ENCODE measurements at places on chromosomes 11 and 22. TPM values are rescaled to one million over a fixed set of nuclear protein-coding genes. Genes with fewer than 3 reads are reported as not detected.

LRRC56 gene
- 0.75 TPM for total RNA-seq

MUC5AC gene
- not detected for total RNA-seq

CD59 gene
- total RNA-seq = 597 TPM

MMP13 gene
- not detected for total RNA-seq

C22orf42 gene
- total RNA-seq = not detected

OR5A1 gene
- not detected for total RNA-seq

SHANK3 gene
- total RNA-seq = 1.9 TPM

SYCE3 gene
- total RNA-seq = 1.2 TPM

OR51V1 gene
- not detected for total RNA-seq

DNA sequence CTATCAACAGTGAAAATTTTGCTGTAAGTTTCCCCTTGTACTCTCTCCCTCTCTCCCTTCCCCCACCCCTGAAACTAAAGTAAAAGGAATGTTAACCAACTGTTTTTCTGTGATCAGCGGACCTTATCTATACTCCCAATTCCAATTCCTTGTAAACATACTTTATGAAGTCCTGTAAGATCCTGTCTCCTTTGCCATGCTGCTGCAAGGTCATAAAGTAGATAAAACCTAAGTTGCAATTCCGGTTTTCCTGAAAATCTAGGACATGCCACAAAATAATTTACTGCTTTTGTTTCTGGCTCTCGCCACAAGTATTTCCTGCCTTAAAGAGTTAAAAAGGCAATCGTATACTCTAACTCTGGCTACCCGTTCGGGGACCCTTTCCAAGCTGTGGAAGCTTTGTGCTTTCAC is 1469.0 kb downstream of the LRRC4C start:
- peaks cover 5% of the 10 kb centered on the region for H3K4me1 ChIP-seq
- no peaks in the 10 kb centered on the region for H3K27me3 ChIP-seq

DNA sequence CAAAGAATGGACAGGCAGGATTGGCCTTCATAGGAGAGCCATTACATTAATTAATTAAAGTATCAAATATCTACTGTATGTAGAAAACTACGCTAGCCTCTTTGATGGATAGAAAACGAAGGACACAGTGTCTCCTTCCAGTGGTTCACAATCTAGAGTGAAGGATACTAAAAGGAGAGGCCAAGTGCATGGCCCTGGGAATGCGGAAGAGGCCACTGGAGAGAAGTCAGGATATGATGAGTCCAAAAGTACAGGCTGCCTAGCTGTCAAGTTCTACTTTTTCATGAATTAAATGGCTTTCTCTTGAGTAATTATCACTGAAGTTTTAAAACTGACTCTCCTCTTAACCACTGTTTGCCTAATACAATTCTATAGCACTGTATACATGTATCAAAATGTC is 41.9 kb downstream of the ATG16L2 start:
- H3K4me1 ChIP-seq = peaks cover 6% of the 10 kb centered on the region
- H3K4me3 ChIP-seq = no peak overlapping the region
- peaks cover 11% of the 10 kb centered on the region for H3K36me3 ChIP-seq
- H3K27ac ChIP-seq = no peak overlapping the region
- no peaks in the 10 kb centered on the region for H3K27me3 ChIP-seq

- H3K4me1 ChIP-seq = no peaks in the 10 kb centered on the region
- no peak for DNase-seq
- peaks cover 30% of the 10 kb centered on the region for H3K27me3 ChIP-seq
- no peak overlapping the region for H3K4me3 ChIP-seq
These were observed 11.1 kb downstream of the OR5A2 start for GRCh38 chr11:59415111-59415510.

DNA sequence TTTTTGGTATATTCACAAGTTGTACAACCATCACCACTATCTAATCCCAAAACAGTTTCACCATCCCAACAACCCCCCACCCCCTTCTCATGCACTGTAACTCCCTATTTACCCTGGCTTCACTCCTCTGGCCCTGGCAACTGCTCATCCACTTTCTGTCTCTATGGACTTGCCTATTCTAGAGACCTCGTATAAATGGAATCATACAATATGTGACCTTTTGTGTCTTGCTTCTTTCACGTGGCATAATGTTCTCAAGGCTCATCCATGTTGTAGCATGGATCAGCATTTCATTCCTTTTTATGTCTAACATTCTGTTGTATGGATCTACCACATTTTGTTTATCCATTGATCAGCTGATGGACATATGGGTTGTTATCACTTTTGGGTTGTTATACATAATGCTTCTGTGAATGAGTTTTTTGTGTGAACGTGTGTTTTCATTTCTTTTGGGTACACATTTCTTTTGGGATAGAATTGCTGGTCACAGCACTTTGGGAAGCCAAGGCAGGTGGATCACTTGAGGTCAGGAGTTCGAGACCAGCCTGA is 46.1 kb downstream of the GDPD5 start:
- H3K27ac ChIP-seq = no peak overlapping the region
- no peak overlapping the region for H3K4me3 ChIP-seq
- no peaks in the 10 kb centered on the region for H3K4me1 ChIP-seq
- H3K36me3 ChIP-seq = no peaks in the 10 kb centered on the region

DNA sequence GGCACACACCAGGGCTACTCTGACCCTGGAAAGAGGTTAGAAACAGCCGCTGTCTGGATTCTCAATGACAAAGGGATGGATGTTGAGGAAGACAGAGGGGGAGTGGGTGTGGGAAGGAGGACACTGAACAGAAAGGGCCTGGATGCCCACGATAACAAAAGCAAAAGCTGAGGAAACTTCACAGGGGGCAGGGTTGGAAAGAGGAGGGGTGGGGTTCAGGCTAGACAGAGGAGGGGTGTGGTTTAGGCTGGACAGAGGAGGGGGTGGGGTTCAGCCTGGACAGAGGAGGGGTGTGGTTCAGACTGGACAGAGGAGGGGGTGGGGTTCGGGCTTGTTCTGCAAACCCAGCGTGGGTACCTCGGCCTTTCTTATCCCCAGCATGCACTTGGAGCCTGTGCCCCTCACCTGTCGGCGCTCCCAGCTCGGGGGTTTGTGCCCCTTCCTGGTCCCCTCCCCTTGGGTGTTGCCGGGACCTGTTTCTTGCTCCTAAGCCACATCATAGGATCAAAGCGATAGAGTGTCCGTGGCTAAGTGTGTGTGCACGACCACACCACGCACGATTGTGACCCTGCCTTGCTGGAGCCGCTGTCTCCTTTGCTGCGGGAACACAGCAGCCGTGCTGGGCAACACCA is 75.6 kb downstream of the BRD1 start:
- no peak overlapping the region for H3K27ac ChIP-seq
- no peaks in the 10 kb centered on the region for H3K27me3 ChIP-seq
- no peak for DNase-seq
- H3K36me3 ChIP-seq = no peaks in the 10 kb centered on the region
- H3K4me3 ChIP-seq = no peak overlapping the region

- H3K27ac ChIP-seq = no peak overlapping the region
- H3K4me3 ChIP-seq = no peak overlapping the region
- H3K4me1 ChIP-seq = no peaks in the 10 kb centered on the region
- no peak for DNase-seq
- peaks cover 5% of the 10 kb centered on the region for H3K36me3 ChIP-seq
These were observed 118.1 kb downstream of the MPPED1 start for GRCh38 chr22:43529934-43530333.

GRCh38 chr22:45136594-45136993 is 27.1 kb upstream of the NUP50 start:
- no peak for DNase-seq
- H3K36me3 ChIP-seq = peaks cover 50% of the 10 kb centered on the region
- no peaks in the 10 kb centered on the region for H3K27me3 ChIP-seq

DNA sequence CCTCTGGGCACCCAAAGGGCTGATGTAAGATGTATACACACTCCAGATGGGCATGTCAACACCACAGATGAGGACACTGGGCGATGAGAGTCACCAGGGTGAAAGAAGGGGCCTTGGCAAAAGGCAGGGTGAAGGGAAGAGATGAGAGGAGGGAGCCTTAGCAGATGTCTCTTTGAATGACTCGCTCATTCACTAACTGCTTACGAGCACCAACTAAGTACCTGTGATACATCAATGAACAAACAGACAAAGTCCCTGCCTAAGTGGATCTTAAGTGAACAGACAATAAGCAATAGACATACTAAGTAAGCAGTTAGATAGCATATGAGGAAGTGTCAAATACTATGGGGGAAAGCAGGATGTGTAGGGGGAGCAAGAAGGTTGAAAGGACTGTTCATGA is 7.5 kb downstream of the ME3 start:
- no peaks in the 10 kb centered on the region for H3K36me3 ChIP-seq
- DNase-seq = no peak
- H3K4me3 ChIP-seq = no peak overlapping the region
- peaks cover 4% of the 10 kb centered on the region for H3K4me1 ChIP-seq
- no peak overlapping the region for H3K27ac ChIP-seq

DNA sequence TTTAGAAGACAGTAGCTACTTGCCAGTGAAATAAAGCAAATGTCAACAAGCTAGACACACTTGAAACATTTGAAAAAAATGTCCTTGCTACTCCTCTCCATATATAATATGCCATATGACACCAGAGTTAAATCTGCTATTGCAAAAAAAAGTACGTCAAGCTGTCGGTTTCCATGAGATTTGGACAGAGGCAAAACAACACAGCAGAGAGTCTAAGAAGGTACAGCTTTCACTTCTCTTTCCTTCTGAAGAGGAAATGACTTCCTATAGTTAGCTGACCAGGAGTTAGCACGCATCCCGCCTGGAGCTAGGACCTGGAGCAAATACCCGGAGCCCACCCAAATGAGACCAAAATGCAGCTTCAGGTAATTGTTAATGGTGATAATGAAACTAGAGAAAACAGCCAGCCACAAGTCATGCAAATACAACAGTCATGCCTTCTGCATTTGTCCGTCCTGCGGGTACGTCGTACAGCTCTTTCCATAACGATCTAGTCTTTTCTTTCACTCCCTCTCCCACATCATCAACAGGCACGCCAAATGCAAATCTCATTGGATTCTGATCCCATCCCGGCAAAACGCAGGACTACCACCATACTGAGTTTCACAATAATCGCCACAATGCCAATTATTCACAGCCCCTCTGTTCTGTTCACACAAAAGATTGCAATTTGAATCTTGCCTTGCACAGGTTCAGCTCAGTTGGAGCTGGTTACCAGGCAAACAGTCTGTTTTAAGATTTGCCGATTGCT is 395.0 kb upstream of the CCDC90B start:
- no peaks in the 10 kb centered on the region for H3K36me3 ChIP-seq
- no peak for DNase-seq
- H3K4me1 ChIP-seq = no peaks in the 10 kb centered on the region
- H3K27ac ChIP-seq = no peak overlapping the region
- H3K27me3 ChIP-seq = peaks cover 75% of the 10 kb centered on the region

GRCh38 chr22:48981371-48982061 is 846.2 kb downstream of the BRD1 start:
- no peaks in the 10 kb centered on the region for H3K27me3 ChIP-seq
- H3K4me3 ChIP-seq = no peak overlapping the region
- no peaks in the 10 kb centered on the region for H3K36me3 ChIP-seq
- H3K4me1 ChIP-seq = no peaks in the 10 kb centered on the region
- H3K27ac ChIP-seq = no peak overlapping the region
- DNase-seq = no peak

GRCh38 chr11:117327567-117328374 is at the start of gene CEP164:
TSS of gene CEP164 (plus strand) at chr11:117327854. CDS start at chr11:117338587, 10,733 bp downstream.
- H3K4me3 ChIP-seq = no peak within 1 kb of the TSS
- H3K27me3 ChIP-seq = no peaks in the 10 kb centered on the region

DNA sequence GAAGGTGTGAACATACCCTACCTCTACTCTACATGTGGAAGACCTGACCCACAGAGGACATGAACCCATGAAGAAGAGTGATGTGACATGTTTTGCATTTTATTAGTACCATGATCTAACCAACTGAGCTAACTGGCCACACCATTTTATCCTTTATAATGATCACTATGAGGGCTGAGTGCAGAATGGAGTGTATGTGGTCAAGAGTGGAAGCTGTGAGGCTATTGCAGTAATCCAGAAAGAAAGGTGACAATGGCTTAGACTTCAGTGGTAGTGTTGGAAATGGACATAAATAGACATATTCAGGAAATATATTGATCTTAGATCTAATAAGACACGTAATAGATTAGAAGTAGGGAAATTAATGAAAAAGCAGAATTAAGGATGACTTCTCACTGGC is 3.8 kb downstream of the SRSF8 start:
- H3K36me3 ChIP-seq = peaks cover 30% of the 10 kb centered on the region
- no peak overlapping the region for H3K4me3 ChIP-seq
- H3K4me1 ChIP-seq = peaks cover 38% of the 10 kb centered on the region
- H3K27ac ChIP-seq = no peak overlapping the region
- DNase-seq = no peak

DNA sequence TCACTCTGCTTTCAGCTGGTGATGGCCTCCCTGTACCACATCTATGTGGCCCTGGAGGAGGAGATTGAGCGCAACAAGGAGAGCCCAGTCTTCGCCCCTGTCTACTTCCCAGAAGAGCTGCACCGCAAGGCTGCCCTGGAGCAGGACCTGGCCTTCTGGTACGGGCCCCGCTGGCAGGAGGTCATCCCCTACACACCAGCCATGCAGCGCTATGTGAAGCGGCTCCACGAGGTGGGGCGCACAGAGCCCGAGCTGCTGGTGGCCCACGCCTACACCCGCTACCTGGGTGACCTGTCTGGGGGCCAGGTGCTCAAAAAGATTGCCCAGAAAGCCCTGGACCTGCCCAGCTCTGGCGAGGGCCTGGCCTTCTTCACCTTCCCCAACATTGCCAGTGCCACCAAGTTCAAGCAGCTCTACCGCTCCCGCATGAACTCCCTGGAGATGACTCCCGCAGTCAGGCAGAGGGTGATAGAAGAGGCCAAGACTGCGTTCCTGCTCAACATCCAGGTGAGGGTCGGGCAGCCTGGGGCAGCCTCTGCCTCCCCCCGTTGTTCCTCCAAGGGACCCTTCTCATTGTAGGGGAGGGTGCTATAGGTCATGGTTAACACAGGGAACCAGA is 5.9 kb downstream of the HMOX1 start:
- H3K4me1 ChIP-seq = peaks cover 2% of the 10 kb centered on the region
- no peak overlapping the region for H3K4me3 ChIP-seq
- no peaks in the 10 kb centered on the region for H3K36me3 ChIP-seq
